ENCODE measurements at places on chromosomes 1 and 21.

DNA sequence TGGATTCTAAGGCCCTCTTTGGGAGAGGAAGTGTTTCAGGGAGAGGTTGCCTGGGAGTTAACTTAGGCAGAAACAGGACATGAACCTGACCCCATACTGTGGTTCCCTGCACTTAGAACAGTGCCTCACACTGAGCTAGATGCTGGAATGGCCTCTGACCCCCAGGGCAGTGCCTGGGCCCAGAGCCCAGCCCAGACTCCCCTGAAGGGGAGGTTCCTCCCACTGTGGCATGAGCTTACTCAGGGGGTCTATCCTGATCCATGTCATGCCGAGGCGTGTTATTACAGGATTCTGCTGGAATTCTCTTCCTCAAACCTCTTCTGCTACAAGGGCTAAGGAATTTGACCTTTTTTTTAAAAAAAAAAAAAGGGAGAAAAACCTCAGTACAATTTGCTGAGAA lies 72.2 kb downstream of the MRPL37 start:
- no peak for DNase-seq

DNA sequence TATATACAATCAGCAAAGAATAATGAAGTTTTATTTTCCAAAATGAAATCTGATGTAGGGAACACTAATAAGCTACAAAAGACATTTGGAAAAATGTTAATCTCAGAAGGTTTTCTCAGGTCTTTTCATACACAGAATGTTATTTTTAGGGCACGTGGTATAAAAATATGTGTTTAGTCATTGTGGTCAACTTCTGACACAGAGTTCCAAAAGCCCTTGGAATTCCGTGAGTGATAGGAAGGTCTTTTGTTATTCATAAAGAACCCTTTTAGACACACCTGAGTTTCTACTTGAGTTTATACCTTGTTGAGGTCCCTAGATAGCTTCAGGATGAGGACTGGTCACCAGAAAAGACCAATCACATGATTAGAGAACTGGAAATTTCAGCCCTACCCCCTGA lies 277.6 kb upstream of the NCAM2 start:
- DNase-seq: no peak

- no peak for DNase-seq
These were observed 39.6 kb upstream of the VN1R5 start for GRCh38 chr1:247216261-247216660.

DNA sequence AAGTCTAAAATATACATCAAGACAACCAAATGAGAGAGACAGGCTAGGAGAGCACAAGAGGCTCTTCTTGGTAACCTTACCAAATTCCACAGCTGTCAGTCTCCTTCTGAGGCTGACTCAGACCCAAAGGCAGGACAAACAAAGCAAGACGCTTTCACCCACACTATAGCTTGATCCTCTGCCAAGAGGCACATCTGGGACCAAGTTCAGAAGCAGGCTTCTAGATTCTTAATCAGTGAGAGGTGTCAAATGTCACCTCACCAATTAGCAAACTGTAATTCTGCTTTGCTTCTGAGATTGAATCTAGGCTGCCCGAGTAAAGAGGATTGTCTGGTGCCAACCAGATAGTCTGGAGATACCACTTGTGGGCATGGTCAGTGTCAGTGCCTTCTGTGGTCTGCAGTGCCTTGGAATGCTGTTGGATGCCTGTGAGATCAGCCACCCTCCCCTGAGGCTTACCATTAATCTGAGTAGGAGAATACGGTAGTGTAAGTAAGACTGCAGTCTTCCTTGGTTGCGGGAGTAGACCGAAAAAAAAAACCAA lies 151.0 kb downstream of the FMN2 start:
- DNase-seq: no peak

- no peak for DNase-seq
These were observed 78.9 kb upstream of the C1orf174 start for GRCh38 chr1:3978990-3979325.

DNA sequence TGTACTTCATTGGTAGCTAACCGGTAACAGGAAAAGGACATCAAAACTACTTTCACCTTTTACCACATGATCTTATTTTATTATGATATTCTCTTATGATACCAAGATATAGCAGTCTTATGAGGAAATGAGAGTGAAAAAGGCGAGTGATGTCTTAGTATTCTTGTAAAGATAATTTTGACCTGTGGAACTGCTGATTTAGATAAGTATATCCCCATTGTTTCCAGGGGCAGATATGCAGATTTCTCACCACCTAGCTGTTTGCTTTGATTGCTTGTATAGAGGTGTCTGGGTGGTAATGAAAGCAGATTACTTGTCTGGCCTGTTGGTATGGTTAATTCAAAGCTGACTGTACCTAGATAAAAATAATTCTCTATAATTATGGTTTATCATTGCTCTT lies 53.1 kb downstream of the SYNJ1 start:
- no peak for DNase-seq

- no peak for DNase-seq
These were observed 330.8 kb downstream of the NPHP4 start for GRCh38 chr1:5661196-5662085.

DNA sequence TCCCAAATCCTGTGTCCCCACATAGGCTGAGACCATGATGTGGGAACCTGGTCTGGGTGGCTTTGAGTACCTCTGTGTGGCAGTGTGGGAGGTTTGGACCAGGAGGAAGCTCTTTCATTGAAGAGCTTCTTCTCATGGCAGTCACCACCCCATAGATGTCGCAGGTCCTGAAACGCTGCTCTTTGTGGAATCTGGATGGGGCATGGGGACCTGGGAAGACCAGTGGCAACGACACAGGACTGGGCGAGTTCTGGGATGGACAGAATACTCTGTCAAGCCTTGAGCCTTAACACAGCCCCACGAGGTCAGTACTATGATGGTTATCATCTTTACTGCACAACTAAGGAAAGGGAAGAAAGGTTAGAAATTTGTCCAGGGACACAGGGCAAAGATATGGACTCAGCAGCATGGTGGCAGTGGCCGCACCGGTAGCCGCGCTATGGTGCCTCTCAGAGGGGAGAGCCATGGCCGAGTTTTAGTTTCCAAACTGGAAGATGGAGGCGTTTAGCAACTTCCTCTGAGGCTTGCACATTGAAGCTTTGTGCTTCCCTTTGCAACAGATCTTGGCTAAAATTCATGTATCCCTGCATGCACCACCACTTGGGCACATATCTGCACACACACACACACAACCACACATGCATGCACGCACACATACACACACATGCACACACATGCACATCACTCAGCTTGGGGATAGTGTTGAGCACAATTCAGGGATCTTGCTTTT lies 117.7 kb upstream of the C1orf174 start:
- DNase-seq: no peak

DNA sequence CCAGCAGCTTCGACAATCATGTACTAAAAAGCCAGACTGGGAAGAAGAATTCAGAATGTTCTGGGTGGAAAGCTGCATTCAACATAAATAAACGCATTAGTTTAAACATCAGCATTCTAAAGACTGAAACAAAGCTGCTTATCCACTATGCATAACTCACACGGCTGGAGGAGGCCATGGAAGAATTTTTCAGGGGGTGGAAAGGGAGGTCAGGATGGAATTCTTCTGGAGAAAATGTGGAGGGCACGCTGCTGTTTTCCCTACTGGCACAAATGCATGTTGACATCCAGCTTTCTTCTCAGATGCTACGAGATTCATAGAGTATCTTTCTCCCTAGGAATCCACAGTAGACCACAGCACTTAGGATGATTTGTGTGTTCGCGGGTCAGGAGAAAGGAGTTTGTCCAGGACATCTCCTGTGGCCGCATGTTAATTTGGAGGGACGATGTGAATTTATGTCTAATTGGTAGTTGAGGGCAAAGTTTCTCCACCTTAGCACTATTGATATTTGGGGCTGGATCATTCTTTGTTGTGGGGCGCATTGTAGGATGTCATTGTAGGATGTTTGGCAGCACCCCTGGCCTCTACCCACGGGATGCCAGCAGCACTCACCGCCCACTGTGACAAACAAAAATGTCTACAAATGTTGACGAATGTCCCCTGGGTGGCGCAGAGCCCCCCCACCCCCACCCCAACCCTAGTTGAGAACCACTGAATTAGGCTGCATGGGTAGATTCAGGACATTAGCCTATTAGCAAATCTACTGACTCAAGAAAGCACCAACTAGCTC lies 86.5 kb upstream of the KAZN start:
- no peak for DNase-seq

DNA sequence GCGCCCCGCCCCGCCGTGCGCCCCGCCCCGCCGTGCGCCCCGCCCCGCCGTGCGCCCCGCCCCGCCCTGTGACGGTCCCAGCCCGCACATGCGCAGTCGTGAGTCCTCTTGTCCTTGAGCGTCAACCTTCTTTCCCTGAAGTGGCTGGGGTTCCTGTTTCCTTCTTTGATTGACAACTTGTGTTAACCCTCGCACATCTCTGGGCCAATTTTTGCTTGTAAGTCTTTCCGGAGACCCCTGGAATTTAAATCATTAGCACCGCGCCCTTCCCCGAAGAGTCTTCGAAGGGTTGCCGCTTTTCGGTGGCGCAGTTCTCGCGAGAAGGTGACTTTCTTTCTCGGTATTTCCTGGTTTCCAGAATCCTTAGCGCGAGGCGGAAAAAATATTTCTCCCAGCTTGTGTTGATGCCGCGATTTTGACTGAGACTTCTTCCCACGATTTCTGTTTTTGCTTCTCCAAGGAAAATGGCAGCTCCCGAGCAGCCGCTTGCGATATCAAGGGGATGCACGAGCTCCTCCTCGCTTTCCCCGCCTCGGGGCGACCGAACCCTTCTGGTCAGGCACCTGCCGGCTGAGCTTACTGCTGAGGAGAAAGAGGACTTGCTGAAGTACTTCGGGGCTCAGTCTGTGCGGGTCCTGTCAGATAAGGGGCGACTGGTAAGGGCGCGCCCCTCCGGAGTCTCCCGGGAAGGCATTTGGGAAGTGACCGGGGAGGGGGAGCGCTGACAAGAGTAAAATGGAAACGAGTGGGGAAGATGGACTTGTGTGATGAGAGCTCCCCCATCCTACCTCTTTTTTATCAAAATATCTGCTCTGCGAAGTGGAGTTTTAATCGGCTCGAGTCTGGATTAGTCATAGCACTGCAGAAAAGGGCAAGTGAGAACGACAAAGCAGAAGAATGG lies at the start of gene RNPC3:
TSS of gene RNPC3 (plus strand) at position 93 of the 901 bp plus-strand sequence. CDS start at position 465, 372 bp downstream.
- DNase-seq: peak; percentile 92

- no peak for DNase-seq
These were observed 686.2 kb downstream of the ADGRL2 start for GRCh38 chr1:82486969-82487368.

GRCh38 chr1:38334930-38335592 lies 288.5 kb upstream of the POU3F1 start:
- DNase-seq: no peak

GRCh38 chr1:187264995-187265602 lies 436.4 kb downstream of the PLA2G4A start:
- peak; percentile 73 for DNase-seq

GRCh38 chr1:37574834-37575480 lies 18.2 kb downstream of the DNALI1 start:
- no peak for DNase-seq

- DNase-seq: no peak
These were observed 1.1 kb downstream of the IGFN1 start for GRCh38 chr1:201191653-201192260.

GRCh38 chr1:212916481-212917133 lies 33.7 kb upstream of the VASH2 start:
- DNase-seq: peak; percentile 12

GRCh38 chr1:7993593-7994479 lies 32.3 kb downstream of the ERRFI1 start:
- no peak for DNase-seq

DNA sequence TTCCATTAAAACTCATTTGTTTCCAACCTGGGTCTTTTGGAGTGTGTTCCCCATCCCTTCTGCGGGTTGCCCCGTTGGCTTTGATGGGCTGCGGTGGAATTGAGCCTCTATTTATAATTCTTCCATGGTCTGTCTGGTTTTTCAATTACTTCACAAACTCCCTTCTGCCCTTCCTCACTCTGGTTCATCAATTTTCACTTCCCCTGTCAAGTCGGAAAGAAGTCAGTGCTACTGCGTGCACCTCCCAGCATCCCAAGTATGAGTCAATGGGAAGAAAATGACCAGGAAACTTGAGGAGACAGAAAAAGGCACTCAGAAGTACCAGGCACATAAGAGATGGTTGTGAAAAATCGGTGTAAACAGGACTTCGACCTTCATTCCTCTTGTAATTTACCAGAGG lies 126.2 kb downstream of the KAZN start:
- DNase-seq: no peak

GRCh38 chr1:153883223-153883622 lies 39.5 kb downstream of the GATAD2B start:
- DNase-seq: no peak

- no peak for DNase-seq
These were observed 7.0 kb downstream of the TDRD5 start for GRCh38 chr1:179598631-179599030.

DNA sequence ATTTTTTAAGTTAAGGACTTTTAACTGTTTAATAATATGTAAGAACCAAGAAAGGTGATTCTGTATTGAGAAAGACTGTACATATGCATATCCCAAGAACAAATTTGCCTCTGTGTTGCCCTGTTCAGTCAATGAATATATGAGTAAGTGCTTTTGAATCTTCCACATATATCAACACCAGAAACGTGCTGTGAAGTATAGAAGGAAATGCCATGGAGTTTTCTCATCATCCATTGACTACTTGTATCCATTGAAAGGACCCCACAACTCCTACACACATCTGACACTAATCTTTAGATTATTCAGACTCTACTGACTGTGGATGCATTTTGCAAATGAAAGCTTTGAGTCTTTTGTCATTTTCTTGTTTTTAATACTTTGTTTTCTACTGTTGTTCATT lies 366.9 kb downstream of the S1PR1 start:
- DNase-seq: no peak

DNA sequence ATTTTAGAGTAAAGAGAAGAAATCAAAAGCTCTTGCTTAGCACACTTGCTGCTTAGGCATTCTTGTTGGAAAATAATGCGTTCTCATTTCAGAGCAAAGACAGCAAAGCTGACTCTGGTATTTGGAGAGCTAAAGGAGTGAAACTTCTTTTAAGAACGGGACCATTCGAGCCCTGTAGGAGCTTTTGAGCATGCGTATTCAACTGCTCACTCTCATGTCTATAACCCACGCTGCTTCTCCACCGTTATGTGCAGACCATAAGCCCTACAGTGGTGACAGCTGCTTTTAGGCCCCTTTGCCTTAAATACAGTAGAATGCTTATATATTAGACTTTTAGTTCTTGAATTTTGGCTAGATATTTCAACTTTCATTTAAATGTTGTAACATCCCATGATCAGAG lies 214.2 kb upstream of the CACYBP start:
- no peak for DNase-seq

- DNase-seq: no peak
These were observed 37.5 kb upstream of the RCAN3 start for GRCh38 chr1:24465099-24465498.
